ENCODE measurements at places on chromosomes 12 and 14. TPM values are rescaled to one million over a fixed set of nuclear protein-coding genes. Genes with fewer than 3 reads are reported as not detected.

Gene KCNC2
- total RNA-seq, result 0.41 TPM

Gene SPIC
- total RNA-seq, result not detected

DNA sequence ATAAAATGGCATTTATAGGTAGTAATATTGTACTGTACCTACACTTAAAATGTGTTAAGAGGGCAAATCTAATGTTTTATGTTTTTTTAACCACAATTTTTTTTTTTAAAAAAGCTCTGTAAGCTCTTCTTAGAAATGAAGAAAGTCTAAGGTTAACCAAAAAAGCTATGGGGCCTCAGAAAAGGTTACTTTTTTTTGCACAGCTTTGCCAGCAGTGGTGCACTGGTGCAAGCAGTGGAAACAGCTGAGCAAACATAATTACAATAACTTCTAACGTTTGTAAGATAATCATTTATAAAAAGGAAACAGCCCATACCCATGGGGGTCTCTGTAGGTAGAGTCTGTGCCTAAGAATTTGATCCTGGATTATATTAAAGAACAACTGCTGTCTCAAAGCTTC, 85.1 kb upstream of the NID2 start:
- DNase-seq, result no peak

DNA sequence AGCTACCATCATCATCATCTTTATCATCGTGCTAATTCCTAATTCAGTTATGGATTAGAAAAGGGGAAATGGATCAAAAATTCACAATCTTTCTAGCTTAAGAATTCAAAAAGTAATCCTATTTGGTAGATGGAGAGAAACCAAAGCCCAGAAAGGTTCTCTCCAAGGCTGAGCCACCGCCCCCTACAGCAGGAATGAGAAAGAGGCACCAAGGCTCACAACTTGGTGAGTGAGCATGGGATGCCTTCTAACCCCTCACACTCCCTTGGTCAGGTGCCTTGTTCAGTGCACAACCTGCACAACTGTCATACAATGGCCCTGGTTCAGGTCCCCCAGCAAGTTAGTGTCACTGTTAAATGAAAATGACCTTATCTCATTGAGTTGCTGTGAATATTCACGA, 171.5 kb downstream of the ANO2 start:
- no peak for DNase-seq

- DNase-seq, result no peak
Measured at GRCh38 chr14:32381869-32382268, 52.8 kb downstream of the AKAP6 start.

DNA sequence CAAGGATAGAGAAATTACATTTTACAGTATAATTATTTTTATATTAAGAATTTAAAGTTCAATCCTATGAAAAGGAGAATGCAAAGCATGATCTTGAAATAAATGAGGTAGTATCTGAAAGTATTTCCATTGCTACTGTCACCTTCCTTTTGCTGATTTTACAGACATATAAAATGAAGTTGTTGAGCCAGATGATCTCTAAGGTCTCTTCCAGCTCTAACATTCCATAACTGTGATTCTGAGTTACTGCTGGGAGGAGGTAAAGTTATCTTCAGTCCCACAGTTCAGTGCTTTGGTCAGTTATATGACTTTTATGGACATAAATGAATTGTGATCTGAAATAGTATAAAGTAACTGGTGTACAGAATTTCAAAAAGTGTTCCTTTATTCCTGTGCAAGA, 52.8 kb downstream of the SLC38A6 start:
- no peak for DNase-seq

DNA sequence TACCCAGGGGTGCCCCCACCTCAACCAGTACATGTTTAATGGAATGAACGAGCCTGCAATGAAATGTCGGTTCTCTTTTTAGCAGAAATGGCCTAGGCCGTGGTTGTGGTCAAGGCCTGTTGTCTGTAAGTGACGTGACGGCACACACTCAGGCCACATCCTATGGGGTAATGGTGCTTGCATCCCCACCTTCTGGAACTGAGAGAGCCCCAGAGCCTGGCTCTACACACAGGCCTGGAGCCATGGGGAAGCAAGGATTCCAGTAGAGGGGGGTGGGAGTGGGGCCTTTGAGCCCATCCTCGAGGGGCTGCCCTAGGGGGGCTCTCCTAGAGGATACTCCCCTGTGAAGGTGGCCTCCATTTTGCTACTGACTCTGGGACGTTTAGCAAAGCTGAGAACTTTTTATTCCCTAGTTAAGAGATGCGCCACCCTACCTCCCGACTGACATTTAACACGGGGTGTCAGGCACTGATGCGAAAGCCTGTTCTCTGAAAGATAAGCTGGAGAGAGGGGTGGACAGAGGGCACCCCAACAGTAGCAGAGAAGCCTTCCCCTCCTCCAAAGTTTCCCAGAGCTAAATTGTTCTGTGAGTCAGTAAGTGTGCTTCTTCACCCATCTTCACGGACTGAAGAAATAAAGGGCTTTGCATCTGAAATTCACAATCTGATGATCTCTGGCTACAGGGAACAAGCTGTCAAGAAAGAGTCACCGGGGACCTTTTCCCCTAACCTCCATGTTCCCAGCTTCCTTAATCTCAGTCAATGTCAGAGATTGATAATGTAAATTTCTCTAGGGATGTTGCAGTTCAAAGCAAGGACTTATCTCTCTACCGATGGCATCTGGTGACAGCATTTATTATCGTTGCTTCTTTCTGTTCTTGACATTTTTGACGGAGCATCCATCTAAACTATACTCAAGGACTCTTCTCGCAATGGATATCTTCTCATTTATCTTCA, 6.8 kb downstream of the RIN3 start:
- peak; percentile 43 for DNase-seq

DNA sequence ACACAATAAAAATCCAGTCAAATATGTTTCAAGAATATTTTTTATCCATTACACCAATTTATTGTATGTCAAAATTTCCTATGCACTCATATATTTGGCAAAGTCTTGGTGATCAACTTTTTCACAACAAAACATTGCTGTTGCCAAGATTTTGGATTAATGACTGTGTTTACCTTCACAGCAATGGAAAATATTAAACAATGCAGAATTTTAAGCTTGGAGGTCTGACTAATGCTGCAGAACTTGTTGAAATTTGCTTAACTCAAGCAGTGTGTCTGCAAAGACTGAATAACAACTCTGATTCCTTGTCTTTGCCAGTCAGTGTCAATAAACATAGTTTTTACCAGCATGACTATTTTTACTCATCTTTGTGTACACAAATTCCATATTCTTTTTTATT, 336.4 kb downstream of the CCER1 start:
- no peak for DNase-seq

GRCh38 chr12:18653465-18653864, 84.3 kb downstream of the PLCZ1 start:
- DNase-seq, result no peak
